ENCODE measurements at places on chromosomes 1 and 21.

- no peak for DNase-seq
Observed at GRCh38 chr1:177517546-177517945, 346.8 kb downstream of the BRINP2 start.

- DNase-seq: no peak
Observed at GRCh38 chr1:245694753-245695195, 540.0 kb downstream of the KIF26B start.

DNA sequence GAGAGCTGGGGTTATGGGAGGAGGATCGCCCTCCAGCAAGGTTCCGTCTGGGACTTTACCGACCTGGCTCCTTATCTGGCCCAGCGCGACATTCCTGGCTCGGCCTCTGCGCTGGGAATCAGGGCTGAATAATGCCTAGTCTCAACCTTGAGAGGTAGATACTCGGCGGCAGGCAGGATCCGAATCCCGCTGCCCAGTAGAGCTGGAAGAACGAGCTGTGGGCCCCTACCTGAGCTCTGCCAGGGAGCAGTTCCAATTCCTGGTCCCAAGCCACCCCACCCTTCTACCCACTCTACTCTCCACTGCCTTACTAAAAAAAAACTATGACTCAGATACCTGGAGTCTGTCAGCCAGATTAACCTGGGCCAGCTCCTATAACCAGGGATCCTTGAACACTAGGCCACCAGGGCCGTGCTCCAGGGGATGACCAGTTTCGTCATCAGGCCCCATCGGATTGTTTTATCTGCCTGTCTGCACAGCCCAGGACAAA, 53.6 kb downstream of the RHBG start:
- DNase-seq: no peak

DNA sequence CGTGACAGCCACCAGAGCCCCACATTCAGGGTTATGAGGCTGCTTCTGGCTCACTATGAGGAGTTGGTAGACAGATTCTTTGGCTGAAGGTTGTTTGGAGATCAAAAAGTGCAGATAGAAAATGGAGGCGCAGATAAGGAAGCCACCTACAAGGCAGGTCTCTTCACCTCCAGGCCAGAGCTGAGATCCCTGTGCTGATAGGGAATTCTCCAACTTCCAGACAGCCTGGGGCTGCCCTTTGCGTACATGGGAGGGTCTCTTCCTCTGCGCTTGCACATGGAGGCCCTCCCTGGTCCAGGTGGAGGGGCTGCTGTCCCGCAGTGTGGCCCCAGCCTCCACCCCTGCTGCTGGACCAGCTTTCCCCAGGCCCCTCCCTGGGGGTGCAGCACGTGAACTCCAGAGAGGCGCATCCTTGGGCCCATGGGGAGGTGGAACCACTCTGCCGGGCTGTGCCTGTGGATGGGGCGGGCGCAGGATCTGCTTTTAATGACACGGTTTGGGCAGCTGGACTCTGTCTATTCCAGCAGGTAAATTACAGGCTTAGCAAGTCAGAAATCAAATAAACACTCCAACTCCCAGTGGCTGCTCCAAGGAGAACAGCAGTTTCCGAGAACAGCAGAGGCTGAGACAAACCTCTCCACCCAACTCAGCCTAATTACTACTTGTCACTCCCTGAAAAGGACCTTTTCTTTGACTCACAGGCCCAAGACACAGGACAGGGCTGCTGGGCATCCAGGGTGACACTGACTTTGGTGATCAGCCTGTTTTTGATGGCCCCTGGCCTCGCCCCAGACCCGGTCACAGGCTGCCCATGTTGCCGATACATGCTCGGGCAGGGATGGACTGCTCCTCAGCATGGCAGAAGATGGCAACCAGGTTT, 12.4 kb downstream of the OXCT2 start:
- no peak for DNase-seq

GRCh38 chr1:227192163-227192562, 126.1 kb downstream of the CDC42BPA start:
- no peak for DNase-seq

DNA sequence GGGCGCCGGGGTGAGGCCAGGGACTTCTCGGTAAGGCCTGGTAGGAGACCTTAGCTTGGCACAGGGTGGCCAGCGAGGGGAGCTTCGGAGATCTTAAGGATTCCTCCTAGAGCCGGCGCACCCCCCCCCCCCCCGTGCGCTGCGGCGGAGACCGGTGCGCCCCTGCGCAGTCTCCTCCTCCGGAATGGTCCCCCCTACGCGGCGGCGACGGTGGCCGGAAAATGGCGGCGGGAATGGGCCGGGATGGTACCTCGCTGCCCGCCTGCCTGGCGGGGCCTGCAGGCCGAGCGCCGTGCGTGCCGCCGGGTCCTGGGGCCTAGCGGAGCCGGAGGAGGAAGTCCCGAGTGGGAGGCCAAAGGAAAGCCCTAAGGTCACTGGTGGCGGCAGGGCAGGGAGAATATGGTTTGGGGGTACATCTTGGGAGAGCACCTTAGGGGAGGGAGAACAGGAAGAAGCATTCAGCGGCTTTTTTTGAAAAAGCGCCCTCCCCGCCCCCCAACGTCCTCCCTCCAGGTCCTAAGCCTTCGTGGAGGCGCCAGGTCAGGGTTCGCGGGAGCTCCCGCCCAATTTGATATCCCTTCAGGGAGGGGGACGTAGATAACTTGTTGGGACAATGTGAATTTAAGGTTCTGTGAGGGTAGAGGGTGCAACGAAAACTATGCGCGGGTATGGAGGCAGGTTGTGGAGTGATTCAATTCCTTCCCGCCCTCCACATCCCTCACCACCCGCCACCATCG, 429 bp downstream of the SRRM1 start:
- DNase-seq: no peak

DNA sequence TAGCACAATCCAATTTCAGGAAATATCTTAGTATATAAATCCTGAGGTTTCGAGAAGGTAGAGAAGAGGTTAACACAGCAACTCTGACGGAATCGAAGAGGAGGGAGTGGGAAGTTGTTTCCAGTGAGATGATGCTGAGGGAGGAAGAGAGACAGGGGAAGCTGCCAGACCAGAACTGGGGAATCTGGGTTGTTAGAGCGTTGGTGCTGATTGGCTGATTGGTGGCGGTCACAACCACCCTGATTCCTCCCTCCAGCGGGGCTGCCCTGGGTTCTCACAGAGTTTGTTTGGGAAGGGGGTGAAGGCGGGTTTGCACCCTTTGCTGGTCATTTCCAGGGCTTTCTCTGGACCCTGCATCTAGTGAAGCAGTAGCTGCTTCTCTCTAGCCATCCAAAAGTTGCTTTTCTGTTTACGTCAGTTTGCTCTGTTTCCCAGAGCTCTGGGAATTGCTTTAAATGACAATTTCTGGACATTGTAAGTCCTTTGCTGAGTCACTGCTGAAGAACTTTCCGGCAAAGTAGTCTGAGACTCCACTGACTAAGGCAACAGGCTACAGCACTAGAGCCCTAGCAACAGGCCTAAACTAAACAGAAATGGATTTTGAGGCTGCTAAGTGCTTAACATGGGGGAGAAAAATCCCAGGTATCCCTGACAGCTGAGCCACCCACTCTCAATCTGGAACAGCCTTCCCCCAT, 90.1 kb downstream of the TENT5C start:
- no peak for DNase-seq

DNA sequence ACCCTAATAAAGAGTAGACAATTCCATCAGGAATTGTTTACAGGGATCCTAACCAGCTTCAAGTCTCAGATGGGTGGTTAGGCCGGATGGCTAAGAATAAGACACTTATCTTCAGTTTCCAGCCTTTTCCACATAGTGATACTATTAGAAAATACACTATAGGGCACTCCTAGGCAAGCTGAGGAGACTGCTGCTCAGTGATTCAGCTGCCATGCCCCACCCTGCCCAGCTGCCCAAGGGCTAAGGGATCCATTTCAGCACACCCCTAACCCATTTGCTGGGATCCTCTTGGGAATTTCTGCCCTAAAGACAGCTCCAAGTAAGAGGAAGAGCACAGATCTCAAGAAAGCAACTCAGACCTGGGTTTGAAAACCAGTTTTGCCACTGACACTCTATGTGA, 31.9 kb downstream of the PLPP3 start:
- DNase-seq: no peak

GRCh38 chr1:147413110-147413605, 128.1 kb upstream of the BCL9 start:
- DNase-seq: no peak

GRCh38 chr1:1067860-1068516, 6.1 kb downstream of the RNF223 start:
- no peak for DNase-seq

DNA sequence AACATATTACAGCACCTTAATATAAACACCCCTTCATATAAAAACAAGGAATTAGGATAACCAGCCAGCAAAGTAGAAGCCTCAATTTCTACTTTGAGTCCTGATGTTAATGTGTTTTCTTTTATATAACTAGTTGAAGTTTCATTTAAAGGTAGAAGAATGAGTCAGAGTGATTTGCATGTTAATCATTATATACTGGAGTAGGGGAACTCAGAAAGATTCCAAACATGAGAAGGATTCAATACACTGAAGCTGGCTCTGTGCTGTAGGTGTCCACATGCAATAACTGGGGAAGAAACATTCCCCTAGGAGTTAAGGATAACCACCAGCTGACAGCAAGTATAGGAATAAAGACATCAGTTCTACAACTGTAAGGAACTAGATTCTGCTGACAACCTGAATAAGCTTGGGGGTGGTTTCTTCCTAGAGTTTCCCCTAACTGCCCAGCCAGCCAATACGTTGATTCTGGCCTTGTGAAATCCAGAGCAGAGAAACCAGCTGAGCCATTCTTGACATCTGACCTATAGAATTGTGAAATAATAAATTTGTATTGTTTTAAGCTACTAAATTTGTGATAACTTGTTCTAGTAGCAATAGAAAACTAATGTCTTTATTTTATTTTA, 33.4 kb upstream of the RNPC3 start:
- no peak for DNase-seq

GRCh38 chr1:110603058-110603457, 3.1 kb downstream of the KCNA2 start:
- no peak for DNase-seq

DNA sequence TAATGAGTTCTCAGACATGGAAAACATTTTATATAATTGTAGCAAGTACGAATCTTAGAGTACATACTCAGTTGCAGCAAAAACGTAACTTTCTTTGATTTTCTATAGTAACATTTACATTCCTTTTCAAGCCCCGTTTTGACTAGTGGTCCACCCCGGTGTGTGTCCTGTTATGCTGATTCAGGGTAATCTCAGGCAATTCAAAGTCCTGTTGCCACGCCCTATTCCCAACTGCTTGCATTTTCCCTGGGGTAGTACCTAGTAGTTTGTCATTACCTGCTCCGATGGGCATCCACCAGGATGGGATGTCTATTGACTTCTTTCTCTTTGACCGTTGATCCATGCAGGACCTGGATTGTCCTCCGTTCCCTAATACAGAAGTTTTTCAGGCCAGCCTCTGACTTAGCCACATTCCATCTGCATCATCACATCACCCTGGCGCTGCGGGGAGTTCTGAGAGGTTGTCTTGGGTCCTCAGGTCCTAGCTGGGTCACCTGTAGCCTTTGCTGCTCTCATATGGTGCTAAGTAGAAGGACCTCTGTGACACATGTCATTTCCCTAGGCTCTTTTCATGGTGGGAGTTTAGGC, 15.0 kb upstream of the FCAMR start:
- no peak for DNase-seq
